ENCODE measurements at places on chromosomes 7 and 10.

- no peak for DNase-seq
These were observed 16.3 kb upstream of the SH2B2 start for GRCh38 chr7:102270178-102270887.

DNA sequence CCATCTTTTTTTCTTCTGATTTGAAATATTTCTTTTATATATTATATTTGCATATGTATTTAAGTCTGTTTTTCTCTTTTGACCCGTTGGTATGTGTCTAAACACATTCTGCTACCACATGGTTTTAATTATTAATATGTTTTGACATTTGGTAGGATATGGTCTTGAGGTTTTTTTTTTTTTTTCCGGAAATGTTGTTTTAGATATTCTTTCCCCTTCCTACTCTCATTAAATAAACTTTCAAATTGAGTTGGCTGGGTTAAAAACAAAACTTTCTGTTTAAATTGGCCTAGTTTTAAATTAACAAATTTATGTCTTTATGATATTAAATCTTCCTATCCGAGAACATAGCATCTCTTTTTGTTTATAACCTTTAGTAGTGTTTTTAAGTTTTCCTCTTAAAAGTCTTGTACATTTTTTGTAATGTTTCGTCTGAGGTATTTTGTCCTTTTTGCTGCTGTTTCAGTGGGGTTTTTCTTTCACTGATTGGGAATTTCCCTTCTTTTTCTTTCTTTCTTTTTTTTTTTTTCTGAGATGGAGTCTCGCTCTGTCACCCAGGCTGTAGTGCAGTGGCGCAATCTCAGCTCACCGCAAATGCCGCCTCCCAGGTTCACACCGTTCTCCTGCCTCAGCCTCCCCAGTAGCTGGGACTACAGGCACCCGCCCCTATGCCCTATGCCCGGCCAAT is 25.4 kb downstream of the STAM start:
- DNase-seq: no peak

DNA sequence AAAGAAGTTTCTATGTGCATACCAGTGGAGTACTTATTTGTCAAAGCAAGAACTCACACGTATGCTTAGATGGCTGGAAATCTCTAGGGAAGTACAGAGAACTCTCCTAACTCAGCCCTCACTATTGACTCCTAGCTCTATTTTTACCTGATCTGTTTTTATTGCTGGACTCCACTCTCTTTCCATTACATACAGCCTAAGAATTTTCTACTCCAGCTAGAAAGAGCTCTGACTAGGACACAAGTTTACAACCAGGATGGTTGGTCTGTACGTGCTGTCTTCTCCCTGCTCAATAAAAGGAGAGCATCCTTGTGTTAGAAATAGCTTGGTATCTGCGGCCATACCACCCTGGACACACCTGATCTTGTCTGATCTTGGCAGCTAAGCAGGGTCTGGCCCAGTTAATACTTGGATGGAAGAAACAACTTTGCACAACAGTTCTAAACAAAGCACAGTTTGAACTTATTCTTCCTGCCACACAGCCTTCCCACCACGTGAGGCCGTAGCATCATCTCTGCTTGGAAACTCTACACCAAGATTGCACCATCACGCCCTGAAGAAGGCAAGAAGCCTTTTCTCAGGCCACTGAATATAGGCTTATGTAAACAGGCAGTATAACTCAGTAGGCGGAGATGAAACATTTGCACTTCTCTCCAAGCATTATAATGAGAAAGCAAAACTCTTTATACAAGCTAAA is 50.7 kb downstream of the KCNMA1 start:
- DNase-seq: peak; percentile 99

DNA sequence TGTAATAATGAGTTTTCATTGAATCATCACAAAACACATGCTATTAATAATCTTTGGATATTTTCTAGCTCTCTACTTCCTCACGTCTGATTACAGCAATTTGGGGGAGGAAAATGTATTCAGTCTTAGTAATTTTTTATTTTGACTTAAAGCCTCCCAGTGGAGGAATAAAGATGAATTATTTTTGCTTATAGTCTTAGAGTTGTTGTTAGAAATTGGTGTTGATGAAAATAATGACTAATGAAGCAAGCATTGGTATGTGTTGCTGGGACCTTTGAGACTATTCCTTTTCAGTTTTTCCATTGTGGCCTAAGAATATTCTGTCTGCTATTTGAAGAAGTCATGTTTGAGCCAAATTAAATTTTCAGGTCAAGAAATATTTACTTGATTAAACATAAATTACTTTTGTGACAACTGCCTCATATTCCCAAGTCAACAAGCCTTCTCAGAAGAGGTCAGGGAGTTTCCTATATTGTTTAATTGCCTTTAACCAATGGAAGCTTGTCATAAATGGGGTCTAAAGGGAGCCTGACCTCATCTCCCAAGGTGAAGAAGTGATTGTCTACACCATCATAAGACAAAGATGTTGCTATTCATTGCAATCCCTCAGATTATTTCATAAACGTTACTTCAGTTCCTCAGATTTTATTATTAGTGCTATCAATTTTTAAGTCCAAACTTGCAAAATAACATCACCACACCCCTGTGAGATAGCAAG is 90.0 kb downstream of the ST7 start:
- DNase-seq: peak; percentile 63

DNA sequence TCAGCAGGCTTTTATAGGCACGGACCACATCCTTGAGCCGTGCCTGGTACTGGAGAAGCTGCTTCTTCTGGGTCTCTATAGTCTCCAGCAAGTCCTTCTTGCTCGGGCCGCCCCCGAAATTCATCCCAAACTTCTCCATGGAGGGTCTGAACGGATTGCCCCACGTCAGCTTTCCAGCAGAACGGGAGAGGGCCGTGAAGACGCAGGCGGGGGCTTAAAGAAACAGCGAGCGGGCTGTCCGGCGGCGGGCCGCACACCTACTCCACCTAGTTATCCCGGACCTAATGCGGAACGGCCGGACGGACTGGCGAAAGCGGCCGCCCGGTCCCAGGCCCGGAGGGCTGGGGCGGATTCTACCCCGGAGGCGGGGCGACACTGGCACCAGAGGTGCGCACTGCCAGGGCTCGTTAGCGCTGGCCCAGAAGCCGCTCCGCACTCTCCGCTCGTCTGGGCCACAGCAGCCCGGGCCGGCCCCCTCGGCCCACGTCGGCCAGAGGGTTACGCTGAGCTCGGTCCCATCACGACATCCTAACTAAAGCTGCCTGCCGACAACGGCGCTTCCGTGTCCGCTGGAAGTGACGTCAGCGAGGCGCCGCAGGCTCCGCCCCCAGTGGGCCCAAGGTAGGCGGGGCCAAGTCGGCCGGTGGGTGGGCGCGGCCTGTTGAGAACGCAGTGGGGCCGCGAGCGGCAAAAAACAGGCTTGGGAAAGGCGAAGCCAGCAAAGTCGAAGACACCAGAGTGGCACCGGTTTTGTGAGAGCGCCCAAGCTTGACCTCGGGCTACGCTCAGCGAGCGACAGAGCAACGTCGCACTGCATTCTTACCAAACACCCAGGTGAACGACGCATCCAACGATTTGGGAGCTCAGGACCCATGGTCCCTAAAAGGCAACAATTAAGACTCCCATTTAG is at the start of gene GCC1:
TSS of gene GCC1 (minus strand) at position 553 of the 910 bp plus-strand sequence. CDS start at position 139, 414 bp downstream.
- DNase-seq: peak; percentile 91

GRCh38 chr10:102538811-102539210 is 35.0 kb downstream of the SUFU start:
- no peak for DNase-seq

DNA sequence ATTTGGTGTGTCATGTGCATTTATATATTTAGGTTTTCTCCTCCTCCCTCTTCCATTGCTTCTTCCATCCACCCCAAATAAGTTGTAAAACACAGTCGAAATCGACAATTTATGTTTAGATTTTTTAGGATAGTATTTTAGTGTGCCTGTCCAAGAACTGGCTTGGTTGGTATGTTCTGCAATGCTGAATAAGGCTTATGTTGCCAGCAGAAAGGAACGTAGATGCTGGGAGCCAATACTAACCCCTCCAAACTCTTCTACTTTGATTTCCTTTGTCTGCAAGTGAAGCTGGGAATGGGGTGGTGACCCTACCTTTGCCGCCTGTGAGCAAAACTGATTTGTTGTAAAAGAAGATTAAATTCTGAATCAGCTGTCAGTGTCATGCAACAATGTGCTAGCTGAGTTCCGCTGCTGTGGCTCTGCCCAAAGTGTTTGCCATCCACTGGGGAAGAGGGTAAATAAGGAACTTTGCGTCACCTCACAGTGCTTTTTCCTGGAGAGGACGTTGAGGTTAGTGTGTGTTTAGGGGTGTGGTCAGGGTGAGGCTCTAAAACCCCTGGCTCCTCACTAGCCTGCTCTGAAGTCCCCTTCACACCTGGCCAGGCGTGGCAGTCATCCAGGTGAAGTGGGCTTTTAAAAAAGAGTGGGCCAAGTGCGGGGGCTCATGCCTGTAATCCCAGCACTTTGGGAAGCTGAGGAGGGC is 44.4 kb downstream of the TACC2 start:
- no peak for DNase-seq

- no peak for DNase-seq
These were observed 90.9 kb downstream of the MTERF1 start for GRCh38 chr7:91789558-91789957.

- DNase-seq: peak; percentile 14
These were observed 237.3 kb downstream of the DGKI start for GRCh38 chr7:137609500-137609899.

DNA sequence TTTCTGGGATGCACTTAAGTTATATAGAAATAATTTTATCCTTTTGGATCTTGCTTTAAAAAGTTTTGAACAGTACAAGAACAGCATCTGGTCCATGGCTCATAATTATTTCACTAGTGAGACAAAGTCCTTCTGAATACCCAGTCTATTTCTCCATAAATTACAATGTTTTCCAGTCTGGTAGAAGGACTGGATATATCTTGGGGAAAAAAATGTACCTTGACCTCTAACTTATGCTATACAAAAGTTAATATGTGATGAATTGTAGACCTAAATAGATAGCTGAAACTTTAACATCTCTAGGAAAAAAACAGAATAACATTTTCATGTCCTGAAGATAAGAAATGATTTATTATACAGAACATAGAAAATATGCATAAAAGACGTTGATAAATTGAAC is 88.5 kb downstream of the PPP1R9A start:
- no peak for DNase-seq

DNA sequence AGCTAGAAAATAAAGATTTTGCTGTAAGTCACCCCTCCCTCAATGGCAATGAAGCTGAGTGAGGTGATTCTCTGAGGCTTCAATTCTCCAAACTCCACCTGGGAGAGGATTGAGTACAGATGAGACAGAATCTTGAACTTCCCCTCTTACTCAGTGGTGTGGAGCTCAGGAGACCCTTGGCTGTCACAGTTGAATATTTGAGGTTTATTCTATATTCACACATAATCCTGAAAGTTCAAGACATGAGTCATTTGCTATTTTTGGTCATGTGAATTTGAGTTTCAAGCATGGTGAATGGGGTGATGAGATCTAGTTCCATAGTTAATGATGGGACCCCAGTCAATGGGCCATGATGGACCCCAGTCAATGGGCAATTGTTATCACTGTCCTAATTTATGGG is 13.9 kb upstream of the TECTB start:
- no peak for DNase-seq

GRCh38 chr10:119112056-119112455 is 8.1 kb downstream of the DENND10 start:
- peak; percentile 36 for DNase-seq

DNA sequence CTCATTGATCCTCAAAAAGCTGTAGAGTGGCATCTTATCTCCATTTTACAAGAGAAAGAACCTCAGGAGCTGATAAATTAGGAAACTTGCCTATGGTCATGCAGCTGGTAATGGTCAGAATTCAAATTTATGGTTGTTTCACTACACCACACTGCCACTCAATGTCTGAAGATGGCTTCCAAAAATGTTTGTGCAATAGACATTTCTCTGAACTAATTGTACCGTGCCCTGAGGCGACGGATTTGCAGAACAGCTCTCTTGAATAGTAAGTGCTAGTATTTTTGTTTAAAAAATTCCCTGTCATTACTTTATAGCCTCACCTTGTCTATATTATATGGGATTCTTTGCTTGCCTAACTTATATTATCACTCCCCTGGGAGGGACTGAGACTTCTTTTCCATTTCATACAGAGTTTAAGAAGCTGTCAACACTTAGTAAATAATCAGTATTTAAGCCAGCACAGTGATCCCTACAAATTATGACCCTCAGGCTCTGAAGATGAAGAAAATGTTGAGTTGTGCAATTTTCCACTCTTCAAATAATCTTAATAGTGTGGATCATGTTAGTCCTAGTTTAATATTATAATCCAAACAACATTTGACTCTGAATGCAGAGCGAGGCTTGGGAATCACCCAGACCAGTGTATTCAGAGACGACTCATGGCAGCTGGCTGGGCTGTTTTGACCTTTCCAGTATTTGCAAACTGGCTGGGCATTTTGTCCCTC is 346.6 kb downstream of the PTEN start:
- peak; percentile 92 for DNase-seq

DNA sequence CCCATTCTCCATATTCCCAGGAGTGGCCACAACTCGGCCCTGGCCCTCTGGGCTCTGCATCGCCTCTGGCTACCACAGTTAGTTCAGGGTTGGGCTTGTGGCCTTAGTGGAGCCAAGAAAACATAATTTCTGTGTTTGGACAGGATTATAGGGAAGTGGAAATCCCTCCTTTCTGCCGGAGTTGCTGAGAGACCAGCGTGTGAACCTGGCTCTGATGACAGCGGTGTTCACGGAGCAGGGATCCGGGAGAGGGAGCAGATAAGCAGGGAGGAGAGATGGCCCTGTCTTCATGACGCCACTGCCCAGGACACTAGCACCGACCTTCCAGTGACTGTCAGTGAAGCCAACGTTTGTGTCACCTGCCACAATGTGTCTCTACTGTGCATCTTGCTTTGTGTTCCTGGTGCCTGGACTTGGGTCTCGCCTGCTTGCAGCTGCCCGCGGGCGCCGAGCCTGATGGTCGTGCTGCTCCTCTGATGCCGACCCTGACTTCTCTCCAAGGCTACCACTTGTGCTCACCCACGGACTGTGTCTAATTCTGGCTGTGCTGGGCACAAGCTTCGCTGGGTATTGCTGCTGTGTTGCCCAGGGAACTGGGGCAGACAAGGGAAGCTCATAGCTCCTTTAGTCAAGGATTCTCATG is 67.0 kb upstream of the VIPR2 start:
- DNase-seq: no peak

DNA sequence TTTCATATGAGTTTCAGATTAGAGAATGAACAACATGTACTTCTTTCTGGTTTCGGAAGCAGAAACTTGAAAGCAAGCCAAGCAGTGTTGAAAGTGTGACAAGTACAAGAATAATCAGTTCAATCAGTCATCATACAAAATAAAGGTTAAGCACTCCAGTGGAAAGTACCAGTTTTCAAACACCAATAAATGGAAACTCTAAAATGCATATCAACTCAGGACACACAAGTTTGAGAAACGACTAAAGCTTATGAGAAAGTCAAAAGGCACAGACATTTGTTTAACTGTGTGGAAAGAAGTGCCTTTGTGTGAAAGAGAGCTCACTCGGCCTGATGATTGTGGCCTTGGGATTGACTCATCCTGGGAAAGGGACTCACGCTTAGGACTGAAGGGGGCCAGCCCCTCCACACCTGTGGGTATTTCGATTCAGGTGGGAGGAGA is 60.6 kb upstream of the AKR1C1 start:
- DNase-seq: peak; percentile 39

GRCh38 chr7:151437159-151437553 is 2.8 kb downstream of the CRYGN start:
- no peak for DNase-seq

Measured in fibroblast of villous mesenchyme (primary cell).